Central memory CD4-positive, alpha-beta T cell (primary cell): ENCODE measurements at places on chromosomes 11 and 22.
A peak's percentile ranks its signal among the peaks of the same experiment; 100 is the strongest.

DNA sequence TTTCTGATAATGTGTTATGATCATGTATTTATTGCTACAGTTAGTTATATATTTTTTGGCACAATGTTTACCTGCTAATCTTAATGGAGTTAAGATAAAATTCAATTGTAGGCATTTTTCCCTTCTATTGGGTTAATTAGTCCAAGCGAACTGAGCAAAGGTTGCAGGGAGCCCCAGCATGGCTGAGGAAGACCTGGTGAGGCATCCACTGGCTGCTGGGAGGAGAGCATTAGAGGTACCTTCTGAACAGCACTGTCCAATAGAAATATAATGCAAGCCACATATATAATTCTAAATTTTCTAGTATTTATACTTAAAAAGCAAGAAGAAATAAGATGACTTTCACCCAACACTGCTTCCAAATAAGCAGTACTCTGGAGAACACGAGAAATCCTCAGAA, 689 bp upstream of the TMEM126A start:
- DNase-seq, result no peak

GRCh38 chr11:94700622-94701021, 67.5 kb upstream of the AMOTL1 start:
- DNase-seq, result no peak

GRCh38 chr22:32411402-32411801, 645 bp downstream of the RTCB start:
- no peak for DNase-seq

- DNase-seq, result no peak
Observed at GRCh38 chr11:98365190-98365589, 655.6 kb upstream of the CNTN5 start.

GRCh38 chr22:39496131-39496838, 5.8 kb upstream of the MIEF1 start:
- DNase-seq, result peak; percentile 33
